ENCODE measurements at places on chromosomes 7 and 10.

GRCh38 chr10:28248092-28248491 lies 54.8 kb downstream of the MPP7 start:
- DNase-seq: no peak

DNA sequence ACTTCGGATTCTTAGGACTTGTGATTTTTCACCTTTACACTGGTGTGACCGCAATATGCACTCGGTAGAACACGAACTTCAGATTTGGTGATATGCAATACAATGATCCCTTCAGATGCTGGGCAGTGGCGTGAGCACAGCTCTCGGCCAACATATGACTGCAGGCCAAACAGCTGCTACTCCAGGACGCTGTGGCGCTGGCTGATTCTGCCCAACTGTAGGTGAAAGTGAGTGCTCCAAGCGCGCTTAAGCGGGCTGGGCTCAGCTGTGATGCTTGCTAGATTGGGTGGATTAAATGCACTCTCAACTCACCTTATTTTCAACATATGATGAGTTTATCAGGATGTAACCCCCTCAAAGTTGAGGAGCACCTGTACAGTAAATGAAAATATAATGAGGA lies 137.6 kb upstream of the RET start:
- DNase-seq: no peak

DNA sequence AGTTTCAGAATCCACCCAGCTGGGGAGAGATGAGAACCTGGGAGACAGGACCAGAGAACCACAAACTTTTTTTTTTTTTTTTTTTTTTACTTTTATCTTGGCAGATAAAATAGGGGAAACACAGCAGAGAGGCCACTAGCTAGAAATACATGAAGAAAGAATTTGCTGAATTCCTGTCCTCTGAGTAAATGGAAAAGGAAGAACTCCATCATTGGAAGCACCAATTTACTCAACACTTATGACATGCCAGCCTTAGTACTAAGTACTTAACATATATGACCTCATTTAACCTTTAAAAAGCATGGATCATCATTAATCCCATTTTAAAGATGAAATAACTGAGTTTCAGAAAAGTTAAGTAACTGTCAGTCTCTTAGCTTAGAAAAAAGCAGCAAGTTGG lies 343.0 kb upstream of the NPSR1 start:
- DNase-seq: no peak

DNA sequence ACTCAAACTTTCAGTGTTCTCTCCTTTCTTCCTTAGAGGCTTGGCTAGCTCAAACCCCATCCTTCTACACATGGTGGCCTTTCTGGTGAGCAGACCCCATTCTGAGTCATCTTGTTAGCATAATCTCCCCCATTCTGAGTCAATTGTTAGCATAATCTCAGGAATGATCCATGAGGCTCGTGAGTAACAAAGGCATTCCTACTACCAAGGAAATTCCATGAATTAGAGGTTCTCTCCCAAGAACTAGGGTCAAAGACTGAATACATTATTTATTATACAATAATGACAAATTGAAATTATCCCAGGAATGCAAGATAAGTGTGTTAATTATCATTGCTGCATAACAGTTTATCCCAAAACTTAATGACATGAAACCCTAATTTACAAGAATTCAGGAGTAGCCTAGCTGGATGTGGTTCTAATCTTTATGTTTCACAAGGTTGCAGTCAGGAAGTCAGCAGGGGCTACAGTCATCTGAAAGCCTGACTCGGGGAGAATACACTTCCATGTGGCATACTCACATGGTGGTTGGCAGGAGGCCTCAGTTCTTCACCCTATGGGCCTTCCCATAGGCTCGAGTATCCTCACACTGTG lies 100.2 kb downstream of the MMRN2 start:
- peak; percentile 74 for DNase-seq

GRCh38 chr7:18693816-18694215 lies 198.3 kb downstream of the HDAC9 start:
- no peak for DNase-seq

DNA sequence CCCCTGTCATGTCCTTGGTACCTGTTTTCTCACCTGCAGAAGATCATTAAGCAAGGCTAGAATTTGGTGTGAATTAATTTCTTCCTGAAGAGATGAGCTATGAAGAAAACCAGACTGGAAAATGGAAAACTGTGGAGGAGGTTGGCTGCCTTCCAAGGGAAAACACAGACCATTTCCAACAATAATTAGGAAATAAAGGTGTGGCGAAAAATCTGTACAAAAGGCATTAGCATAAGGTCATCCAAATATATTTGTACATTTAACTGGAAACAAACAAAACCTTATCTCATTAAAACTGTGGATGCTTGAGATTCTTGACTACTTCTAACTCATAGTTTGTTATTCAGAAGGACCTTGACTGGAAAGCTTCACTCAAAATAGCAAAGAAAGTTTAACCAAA lies 1.7 kb downstream of the STN1 start:
- DNase-seq: no peak

DNA sequence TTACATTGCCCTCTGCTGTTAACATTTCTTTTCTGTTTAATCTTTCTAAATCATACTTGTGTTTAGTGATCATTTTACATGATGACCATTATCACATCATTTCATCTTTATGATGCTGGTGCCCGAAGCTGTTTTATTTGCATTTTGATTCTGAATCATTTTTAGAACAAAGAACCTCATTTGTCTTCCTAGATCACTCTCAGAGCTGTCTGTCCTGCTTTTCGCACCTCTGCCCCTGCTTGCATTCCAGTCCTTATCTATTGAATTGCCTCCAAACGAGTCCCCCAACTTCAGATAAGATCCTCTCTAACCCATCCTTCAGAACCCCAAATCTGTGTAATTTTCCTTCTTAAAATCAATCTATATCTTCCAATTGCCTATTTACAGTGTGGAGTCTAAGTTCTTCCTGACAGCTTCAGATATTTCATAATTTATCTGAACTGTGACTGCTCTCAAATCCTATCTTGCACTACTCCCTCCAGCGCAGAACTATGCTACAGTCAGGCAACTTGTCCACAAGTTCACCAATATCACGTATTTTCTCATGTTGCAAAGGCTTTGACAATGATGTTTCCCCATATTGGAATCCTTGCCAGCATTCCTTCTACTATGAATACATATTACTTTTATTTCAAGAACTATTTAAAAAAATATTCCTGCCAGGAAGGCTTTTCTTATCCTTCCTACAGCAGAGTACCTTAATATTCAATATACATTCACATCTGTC lies 346.5 kb upstream of the CACNA2D1 start:
- no peak for DNase-seq

DNA sequence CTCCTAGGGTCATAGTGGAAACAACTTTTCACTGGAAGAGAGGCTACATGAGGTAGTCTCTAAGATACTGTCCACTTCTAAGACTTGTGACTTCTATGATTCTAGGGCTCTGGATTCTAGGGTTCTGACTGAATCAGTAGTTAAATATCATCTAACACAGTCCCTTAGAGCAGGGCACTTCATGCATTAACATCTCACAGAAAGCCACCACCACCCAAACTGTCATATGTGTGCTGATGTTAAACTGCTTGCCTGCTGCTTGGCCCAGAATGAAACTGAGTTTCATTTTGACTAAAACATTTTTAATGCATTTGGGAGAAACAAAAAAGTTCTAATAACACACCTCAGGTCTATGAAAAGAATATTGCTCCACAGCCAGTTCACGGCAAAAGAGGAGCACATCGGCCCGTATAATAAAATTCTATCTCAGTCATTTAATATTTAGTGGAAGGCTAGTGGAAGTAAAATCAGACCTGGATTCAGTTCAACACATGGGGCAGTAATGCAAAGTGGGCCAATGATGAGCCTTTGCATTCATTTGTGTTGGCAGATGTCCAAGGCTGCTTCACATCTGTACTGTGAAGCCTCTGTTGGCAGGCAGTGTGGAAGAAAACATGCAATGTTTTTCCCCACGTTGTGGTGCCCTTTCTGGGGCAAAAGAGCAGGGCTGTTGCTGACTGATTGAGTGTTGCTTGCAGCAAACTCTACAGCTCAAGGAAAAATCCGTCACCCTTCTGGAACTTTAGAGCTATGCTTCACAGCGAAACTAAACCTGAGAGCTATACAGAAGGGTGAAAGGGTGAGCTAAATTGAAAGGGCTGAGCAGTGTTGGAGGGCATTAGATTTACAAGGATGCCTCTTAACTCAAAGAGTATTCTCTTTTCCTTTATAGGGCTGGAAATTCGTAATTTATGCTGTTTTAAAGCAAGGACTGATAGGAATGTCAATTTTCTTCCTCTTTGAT lies 33.5 kb upstream of the AUTS2 start:
- DNase-seq: no peak

GRCh38 chr10:126504761-126505112 lies 116.5 kb upstream of the ADAM12 start:
- no peak for DNase-seq

DNA sequence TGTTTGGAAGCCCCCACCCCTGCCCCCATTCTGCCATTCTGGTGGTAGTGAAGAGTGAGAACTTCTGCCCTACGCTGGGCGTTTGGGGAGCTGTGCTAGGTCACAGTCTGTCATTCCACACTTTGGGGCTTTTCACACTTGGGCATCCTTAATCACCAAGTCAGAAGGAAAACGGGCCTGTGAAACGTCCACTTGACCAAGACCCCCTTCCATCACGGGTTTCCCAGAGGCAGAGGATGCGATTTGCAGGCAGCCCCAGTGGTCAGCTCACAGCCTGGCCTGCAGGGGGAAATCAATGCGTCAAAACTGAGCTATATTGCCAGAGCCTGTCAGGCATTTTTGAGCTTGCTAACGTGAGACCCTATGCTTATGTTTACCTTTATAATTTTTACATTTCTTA lies 663.3 kb upstream of the MGMT start:
- no peak for DNase-seq

- DNase-seq: no peak
These were observed 227.2 kb downstream of the MTERF1 start for GRCh38 chr7:91653286-91653685.

DNA sequence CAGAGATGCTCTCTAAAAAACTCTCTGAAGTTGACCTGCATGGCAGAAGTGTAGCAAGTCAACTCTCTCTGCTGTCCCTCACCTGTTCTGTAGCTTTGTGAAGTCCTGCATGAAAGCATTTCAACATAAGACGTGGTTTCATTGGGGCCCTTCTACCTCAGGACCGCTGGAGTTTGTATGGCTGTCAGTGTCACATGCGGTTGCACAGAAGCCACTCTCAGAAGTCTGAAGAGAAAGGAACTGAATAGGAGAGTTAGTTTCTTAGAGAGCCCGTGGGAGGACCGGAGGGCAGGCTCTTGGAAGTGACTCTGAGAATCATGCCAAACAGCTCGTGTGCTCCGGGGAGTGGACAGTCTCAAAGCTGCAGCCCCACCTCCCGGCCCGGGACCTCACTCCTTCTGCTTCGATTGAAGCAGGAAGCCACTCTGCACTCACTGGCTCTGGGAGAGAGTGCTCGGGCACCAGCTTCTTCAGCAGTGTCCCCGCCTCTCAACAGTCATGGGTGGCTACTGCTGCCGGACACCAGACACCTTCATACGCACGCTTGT lies 486.7 kb downstream of the SDK1 start:
- DNase-seq: no peak

DNA sequence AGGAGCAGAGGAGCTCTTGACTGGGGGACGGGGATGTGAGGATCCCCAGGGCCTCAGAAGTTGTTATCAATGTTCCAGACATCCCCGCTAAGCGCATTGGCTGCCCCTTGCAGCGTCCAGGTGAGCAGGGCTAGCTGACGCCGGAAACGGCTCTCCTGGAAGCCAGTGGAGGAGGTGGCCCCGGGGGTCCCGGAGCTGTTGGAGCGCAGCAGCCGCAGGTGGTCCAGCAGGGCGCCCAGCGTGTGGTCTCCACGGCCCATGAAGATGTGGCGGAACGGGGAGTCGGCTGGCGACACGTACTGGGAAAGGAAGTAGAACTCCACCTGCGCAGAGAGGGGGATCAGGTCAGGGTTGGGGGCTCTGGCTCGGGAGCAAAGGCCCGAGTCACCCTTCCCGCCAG lies 8.5 kb downstream of the MOSPD3 start:
- DNase-seq: no peak

DNA sequence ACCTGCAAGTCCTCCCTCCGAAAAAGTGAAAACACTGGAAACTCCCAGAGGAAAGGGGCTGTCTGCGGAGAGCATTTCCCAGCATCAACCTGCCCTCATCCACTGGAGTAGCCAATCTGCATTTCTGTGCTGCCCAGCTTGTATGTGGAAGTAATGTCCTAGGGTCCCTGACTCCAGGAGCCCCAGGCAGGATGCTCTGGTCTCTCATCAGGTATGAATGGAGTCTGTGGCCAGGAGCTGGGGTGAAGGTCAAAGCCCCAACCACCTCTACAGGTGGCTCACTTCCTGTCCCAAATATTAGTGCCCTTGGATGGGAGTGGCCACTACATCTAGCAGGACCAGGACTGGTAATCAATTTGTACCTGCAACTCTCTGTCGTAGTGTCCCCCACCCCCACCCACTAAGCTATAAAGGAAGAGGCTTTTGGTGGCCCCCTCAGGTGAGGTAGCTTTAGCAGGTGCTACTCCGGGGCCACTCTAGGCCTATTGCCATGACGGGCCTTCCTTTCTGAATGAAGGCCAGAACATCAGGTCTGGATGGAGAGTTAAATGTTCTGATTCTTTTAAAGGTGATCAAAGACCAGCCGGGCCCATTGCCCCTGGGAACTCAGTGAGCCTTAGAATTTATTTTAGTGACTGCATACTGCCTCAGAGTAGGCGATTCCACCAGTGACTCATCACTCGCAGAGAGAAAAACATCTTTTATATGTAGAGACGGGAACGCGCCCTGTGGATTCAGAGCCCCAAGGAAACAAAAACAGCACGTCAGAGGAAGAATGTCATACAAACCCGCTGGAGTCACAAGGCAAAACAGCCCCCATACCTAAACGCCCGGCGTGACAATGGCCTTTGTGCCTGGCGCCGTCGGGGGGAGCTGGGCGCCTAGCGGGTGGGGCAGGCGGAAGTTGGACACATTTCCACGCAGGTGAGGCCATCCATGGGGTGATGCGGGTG lies 13.0 kb downstream of the EN2 start:
- no peak for DNase-seq

DNA sequence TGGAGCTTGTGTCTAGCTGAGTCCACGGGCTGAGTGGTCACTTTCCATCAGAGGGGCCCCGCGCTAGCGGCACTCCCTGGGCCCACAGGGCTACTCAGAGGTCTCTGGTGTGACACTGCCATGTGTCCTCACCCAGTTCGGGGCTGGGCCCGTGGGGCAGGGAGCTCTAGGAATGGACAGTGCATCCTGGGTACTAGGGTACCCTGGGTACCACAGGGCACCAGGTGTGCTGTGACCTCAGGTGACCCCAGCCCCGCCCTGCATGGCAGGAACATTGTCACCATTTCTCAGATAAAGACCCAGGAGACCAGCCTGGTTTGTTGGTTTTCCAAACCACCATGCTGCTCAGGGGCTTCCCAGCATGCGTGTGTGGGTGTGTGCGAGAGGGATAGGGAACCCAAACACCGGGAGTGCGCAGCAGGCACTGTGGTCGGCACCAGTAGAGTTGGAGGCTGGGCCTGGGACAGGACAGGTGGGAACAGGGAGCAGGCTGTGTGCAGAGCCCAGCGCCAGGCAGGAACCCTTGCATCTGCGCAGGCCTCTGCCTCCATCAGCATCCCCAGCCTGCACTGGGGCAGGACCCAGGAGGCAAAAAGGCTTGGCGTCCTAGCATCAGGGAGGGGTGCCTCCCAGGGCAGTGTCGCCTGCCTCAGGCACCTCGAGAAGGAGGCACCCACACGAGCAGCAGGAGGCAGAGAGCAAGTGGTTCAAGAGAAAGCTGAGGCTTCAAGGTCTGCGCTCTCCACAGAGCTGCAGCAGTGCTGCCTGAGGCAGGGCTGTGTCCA lies 19.4 kb upstream of the CSGALNACT2 start:
- no peak for DNase-seq
